Lung (tissue), 17 donors: ENCODE measurements at places on chromosomes 12 and 14.
A peak's percentile ranks its signal among the peaks of the same experiment; 100 is the strongest.

GRCh38 chr14:54727929-54728328 lies 161.0 kb downstream of the SAMD4A start:
- peak; percentile 60 for DNase-seq

GRCh38 chr12:111645433-111645832 lies 40.3 kb downstream of the BRAP start:
- no peak for DNase-seq

GRCh38 chr14:94018308-94018707 lies 7.8 kb upstream of the OTUB2 start:
- no peak for DNase-seq

DNA sequence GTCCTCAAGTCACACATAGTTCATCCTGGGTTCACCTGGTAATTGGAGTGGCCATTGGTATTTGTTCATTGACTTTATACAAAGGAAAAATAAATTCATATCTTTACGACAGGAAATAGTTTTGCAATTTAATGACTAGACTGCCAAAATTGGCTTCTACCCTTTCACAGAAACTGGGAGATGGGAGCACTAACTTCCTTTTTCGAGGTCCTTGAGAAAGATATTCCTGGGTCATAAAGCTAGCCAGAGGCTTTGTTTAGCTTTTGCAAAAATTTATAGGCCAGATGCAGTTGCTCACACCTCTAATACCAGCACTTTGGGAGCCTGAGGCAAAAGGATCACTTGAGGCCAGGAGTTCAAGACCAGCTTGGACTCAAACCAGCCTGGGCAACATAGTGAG lies 10.2 kb upstream of the OR11G2 start:
- no peak for DNase-seq

DNA sequence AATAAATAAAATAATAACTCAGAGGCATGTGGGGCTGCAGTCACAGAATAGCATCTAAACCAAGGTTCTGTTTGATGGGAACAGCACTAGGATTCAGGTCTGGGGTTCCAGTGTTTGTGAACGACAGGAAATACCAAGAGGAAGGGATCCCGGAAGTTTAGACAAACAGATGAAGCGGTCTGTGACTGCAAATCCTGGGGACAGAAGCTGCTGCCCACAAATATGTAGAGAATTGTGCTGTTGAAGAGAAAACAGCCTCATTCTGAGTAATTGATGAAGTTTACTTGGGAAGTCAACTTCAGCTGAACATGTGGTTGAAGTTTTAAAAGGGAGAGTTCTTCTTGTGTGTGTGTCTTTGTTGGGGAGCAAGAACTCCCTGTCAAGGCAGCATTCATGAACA lies 98.4 kb upstream of the TBX5 start:
- DNase-seq, result peak; percentile 57

- no peak for DNase-seq
These were observed 95.0 kb downstream of the FBXL14 start for GRCh38 chr12:1499351-1499750.

DNA sequence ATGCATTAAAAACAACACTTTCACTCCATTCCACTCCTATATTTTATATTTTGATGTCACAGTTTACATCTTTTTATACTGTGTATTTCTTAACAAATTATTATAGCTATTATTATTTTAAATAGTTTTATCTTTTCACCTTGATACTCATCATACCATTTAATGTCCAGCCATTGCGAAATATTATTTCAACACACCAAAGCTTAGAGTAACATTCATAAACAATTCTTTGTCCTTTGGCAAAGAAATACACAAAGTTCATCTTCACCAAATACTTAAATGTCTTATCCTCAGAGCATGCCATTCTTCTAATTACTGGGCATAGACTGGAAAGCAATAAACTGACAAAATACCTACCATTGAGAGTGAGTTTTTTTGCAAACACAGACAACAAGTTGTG lies 1963.4 kb upstream of the FLRT2 start:
- no peak for DNase-seq

- DNase-seq, result no peak
These were observed 76.7 kb downstream of the ANO6 start for GRCh38 chr12:45292486-45293195.

DNA sequence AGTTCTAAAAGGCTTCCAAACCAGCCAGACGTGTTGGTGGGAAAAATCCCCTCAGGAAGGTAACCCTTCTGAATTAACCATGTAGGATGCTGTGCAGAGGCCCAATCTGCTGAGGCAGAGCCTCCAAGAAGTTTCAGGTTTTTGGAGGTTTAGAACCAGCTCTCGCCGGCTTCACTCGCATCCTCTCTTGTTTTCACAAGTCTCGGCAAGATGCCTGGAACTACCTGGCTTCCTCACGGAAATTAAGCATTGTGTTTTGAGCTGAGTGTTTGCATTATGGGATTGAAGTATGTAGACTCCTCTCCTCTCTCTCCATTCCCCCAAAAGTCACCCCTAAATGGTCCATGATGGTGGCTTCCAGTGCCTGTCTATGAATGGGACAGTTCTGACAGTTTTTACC lies 20.6 kb downstream of the LTBP2 start:
- no peak for DNase-seq

GRCh38 chr14:99980299-99980698 lies 84.9 kb upstream of the EVL start:
- DNase-seq, result no peak

GRCh38 chr14:61218767-61219166 lies 62.4 kb downstream of the TMEM30B start:
- peak; percentile 16 for DNase-seq

DNA sequence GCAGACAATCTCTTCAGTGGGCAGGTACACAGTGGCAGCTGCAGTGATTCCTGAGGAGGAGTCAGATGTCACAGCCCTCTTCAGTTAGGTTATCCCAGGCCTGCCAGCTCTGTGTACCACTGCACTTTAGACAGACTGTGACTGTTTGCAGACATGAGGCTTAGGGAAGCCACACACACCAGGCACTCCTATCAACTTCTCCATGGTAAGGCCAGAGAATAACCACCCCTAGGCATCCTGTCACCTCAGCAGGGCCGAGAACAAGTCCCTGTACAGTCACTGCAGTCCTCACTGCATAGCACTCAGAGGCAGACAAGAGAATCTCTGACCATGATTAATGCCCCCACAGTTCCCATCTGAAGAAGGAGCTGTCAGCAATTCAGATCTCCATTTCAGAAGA lies 296.5 kb downstream of the GALC start:
- DNase-seq, result no peak

DNA sequence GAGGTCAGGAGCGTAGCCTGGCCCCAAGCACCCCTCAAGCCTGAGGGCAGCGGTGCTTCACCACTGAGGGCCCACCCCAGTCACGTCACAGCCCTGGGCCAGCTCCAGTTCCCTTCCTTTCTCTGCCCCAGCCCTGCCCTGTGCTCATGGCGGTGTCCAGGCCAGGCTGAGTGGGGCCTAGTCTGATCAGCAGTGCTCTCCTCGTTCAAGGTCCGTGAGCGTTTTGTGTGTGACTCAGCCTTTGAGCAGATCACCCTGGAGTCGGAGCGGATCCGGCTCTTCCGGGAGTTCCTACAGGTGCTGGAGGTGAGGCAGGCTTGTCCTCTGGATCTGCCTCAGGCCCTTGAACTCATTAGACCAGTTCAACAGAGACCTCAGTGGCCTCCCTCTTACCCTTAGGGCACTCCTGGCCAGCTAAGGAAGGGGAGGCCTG lies 19.0 kb downstream of the PRPF40B start:
- no peak for DNase-seq

DNA sequence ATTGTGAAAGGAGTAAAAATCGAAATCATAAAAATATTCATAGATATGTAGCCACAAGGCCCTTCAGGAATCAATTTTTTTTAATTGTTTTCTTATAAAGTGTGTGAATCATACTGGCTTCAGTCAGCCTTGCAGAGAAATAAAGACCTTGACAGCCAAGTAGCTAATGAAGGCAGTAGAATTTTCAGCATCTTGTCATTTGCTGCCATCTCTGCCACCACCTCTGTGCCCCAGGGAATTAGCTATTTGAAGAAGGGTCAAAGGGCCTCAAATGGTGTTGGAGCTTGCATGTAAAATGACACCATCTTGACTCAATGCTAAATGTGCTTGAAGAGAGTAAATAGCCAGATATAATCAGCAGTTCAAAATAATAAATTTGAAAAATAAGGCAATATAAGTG lies 359.4 kb upstream of the DCN start:
- no peak for DNase-seq

- no peak for DNase-seq
These were observed 1.0 kb upstream of the NAP1L1 start for GRCh38 chr12:76085520-76085868.

DNA sequence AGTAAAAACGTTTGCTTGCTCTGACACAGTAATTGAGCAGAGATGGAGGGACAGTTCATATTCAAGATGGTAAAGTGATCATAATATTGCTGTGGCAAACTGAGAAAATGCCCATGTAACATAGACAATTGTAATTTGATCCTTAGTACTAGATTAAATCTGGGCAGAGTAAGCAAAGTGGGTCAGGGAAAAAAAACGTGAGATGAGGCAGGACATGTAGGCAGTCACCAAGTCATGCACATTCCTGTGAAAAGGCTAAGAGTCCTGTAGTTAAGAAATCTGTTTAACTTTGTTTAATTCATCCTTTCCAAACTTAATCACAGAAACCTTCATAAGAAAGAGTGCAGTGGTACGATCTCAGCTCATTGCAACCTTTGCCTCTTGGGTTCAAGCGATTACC lies 16.1 kb downstream of the BTBD7 start:
- no peak for DNase-seq

- no peak for DNase-seq
These were observed 114.2 kb upstream of the ARID2 start for GRCh38 chr12:45615268-45615667.

GRCh38 chr12:125610292-125610691 lies 545.1 kb downstream of the AACS start:
- DNase-seq, result no peak

DNA sequence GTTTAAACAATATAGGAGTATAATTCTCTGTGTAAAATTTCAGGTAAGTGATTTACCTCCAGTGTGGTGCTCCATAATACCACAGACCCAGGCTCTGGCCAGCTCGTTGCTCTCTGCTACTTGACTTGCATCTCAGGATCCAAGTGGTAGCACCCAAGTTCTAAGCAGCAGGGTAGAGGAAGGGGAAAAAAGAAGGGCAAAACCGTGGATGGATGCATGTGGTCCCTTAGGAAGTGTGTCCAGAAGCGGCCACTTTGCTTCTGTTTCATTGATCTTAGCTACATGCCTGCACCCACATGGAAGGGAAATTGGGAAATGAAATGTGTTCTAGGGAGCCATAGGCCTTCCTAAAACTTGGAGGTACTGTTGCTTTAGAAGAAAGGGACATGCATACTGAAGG lies 48.6 kb upstream of the HMGA2 start:
- no peak for DNase-seq

GRCh38 chr12:1041478-1041877 lies 50.5 kb downstream of the ERC1 start:
- DNase-seq, result no peak

GRCh38 chr12:112097641-112098040 lies 10.9 kb downstream of the NAA25 start:
- DNase-seq, result no peak

- DNase-seq, result no peak
These were observed 42.4 kb upstream of the CCDC175 start for GRCh38 chr14:59619061-59619460.

- no peak for DNase-seq
These were observed 7.8 kb upstream of the DCAF11 start for GRCh38 chr14:24106672-24107271.

DNA sequence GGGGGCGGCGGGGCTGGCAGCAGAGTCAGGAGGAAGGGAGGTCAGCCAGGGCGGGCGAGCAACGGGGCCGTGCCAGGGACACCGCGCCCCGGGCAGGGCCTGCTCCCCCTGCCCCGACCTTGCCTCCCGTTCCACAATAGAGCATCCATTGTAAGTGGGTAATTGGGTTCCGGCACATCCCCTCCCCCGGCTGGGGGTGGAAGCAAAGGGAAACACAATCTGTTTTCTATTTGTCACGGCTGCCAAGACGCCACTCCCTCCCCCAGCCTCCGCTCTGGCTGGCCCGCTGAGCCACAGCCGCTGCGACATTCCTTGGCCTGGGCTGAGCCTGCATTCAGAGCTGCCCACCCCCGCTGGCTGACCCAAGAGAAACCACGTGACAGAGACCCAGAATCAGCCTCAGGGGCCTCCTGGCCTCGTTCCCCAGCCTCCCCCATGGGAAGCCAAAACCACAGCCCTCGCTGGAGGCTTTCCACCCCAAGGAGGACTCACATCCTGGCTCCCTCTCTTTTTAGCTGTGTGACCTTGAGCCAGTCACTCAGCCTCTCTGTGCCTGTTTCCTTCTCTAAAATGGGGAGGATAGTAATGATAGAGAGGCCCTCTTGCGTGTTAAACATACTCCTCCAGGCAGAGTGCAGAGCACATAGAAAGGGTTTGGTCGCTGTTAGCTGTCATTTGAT lies 117.6 kb downstream of the SCARB1 start:
- DNase-seq, result peak; percentile 98

- no peak for DNase-seq
These were observed 524.8 kb downstream of the FUT8 start for GRCh38 chr14:65937079-65937959.

- DNase-seq, result no peak
These were observed 43.8 kb downstream of the RESF1 start for GRCh38 chr12:32002848-32003493.

DNA sequence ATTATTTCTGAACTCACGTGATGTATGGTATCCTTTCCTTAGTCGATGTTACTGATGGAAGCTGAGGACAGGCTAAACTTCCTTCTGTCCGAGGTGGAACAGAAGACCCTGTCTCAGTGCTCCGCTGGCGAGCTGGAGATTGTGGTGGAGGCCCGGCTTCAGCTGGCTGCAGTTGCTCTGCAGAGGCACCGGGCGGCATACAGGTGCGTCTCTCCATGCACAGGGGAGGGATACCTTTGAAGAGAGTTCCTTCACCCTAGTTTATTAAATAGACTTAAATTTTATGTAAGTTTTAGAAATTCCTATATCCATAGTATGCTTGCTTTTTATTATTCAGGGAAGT lies 186.7 kb upstream of the NEDD1 start:
- DNase-seq, result no peak

DNA sequence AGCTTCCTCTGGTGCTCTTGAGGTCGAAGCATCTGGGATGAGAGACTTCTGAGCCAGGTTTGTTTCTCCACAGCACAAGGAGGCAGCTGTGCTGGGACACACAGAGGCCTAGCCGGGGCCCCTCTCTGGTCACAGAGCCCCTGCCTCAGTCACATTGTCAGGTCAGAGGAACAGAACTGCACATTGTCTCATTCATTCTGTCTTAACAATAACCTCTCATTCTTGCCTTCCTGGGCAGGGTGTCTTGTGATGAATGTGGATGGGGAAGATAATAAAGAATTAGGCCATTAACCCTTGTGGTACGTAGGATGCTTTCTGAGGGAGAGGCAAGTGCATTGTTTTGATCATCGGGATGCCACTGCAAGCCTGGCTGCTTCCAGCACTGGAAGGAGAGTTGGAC lies 29.8 kb downstream of the FNTB start:
- DNase-seq, result no peak

DNA sequence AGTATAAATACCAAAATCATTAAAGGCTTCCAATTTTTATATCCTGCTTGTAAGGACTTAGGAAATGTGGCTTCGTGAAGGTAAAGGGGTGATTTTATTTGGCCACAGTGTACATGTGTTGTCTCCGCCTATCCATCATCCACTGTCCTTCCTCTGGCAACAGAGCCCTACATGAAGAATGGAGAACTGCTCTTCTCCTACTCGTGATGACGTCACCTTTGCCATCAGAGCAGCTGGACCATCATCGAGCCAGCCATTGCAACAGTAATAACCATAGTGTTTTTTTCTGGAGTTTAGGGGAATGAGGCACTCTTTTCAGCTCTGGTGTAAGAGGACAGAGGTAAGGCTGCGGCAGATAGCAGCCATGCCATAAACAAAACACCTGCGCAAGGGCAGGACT lies 19.2 kb downstream of the ITPR2 start:
- no peak for DNase-seq

GRCh38 chr12:52337054-52337453 lies 15.9 kb upstream of the KRT83 start:
- DNase-seq, result no peak
